ENCODE measurements at places on chromosomes 11 and 22.

GRCh38 chr11:78417175-78417887 is at the start of gene GAB2:
Gene GAB2 (minus strand): TSS chr11:78417820. CDS start chr11:78417720, 100 bp downstream.
- no peak for DNase-seq

GRCh38 chr11:124499711-124500110 is 43.7 kb downstream of the OR8B12 start:
- no peak for DNase-seq

- no peak for DNase-seq
Observed at GRCh38 chr11:93288079-93288478, 42.5 kb upstream of the DEUP1 start.

DNA sequence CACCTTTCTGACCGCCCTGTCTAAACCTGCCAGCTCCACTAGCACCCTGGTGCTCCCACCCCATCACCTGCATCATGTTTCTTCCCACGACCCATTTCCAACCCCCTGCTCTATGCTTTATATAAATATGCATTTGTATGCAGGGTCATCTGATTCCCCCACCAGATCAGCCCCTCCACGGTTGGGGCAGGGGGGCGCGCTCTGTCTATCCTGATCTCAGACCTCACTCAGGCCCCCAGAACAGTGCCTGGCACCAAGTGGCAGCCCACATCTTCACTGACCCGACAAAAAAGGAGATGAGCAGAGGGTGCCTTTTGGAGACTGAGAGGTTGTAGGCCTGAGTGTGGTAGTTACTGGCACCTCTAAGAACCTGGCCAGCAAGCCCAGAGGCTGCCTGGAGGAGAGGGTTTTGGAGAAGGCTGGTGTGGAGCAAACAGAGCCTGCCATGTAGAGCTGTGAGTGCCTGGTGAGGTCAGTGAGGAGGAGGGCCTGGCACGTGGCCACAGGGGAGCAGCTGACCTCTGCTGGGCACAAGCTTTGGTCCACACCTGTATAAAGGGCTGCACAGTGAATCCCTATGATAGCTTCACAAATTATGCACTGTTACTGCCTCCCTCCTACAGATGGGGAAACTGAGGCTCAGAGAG is 86.3 kb upstream of the RTL6 start:
- no peak for DNase-seq

GRCh38 chr22:31244943-31245451 is 32.9 kb downstream of the LIMK2 start:
- no peak for DNase-seq

GRCh38 chr11:8756201-8756600 is 73.6 kb downstream of the RPL27A start:
- no peak for DNase-seq

GRCh38 chr11:99934008-99934407 is 753.1 kb upstream of the ARHGAP42 start:
- DNase-seq: no peak

DNA sequence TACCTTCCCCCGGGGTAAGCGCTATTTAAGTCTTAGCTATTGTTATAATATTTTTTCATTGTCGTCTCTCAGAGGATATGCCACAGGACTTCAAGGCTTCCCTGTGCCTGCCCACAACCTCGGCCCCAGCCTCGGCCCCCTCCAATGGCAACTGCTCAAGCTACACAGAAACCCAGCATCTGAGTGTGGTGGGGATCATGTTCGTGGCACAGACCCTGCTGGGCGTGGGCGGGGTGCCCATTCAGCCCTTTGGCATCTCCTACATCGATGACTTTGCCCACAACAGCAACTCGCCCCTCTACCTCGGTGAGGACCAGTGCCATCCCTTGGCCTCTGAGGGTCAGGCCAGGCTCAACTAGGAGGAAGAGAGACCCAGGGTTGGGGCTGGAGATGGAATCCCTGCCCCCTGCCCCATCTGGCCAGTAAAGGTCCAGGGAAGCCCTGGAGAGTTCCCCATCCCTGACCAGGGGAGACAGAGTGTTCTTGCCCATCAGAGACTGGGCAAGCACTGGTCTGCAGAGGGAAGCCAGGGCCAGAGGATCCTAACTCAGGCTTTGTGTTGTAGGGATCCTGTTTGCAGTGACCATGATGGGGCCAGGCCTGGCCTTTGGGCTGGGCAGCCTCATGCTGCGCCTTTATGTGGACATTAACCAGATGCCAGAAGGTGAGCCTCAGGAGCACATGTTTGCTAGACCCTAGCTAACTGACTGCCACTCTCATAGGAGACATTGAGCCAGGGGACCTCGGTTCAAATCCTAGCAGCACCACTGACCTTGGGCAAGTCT is 18.4 kb downstream of the SLCO2B1 start:
- no peak for DNase-seq

- no peak for DNase-seq
Observed at GRCh38 chr11:74347381-74347780, 35.9 kb upstream of the P4HA3 start.

DNA sequence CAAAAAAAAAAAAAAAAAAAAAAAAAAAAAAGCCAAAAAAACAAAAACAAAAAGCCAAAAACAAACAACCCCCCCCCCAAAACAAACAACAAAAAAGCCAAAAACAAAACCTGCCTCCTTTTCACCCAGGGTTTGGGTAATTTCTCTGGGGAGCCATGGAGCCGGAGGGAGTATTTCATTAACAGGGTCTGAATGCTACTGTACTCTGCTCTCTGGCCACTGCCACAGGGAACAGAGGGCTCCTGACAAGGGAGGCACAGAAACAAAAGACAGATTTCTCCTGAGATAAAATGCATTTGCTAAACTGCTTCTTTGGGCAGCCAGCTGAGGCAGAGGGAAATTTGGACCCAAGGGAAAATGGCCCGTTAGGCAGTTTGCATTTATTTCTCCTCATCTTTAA is 266.0 kb upstream of the SYN3 start:
- DNase-seq: no peak

DNA sequence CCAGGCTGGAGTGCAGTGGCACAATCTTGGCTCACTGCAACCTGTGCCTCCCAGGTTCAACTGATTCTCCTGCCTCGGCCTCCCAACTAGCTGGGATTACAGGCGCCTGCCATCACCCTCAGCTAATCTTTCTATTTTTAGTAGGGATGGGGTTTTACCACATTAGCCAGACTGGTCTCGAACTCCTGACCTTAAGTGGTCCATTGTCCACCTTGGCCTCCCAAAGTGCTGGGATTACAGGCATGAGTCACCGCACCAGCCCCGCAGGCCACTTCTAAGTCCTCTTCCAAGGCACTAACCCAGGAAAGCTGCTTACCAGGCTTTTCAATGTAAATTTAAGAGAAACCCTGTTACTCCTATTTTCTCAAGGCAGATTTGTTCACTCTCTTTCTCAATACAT is 50.4 kb downstream of the DENND5A start:
- DNase-seq: no peak

DNA sequence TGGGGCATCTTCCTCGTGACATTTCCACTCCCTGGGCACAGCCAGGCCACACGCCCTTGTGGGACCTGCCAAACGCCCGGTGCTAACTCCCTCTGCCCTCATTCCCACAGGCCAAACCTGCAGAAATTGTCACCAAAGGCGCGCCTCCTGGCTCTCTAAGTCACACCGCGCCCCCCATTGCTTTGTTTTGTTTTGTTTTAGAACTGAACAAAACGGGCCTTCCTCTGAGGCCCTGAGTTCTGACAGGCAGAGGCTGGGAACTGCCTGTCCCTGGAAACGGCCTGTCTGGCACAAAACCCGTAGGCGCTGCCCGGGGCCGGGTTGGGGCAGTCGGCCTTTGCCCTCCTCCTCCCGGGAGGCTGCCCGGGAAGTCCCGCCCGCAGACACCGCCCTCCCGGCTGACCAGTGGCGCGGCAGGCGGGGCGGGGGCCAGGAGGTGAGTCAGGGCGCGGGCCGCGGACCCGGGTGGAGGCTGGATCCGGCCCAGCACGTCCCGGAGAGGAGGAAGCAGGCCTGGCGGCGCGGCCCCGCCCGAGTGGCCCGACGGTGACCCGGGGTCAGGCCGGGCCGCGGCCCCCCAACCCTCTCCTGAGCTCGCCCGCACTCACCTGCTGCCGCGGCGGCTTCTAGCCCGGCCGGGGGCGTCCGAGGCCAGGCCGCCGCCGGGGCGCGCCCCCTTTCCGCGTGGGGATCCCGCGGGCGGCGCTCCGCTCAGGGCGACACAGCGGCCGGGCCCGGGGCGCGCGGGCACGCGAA is 465 bp downstream of the SUN2 start:
- DNase-seq: peak; percentile 37

DNA sequence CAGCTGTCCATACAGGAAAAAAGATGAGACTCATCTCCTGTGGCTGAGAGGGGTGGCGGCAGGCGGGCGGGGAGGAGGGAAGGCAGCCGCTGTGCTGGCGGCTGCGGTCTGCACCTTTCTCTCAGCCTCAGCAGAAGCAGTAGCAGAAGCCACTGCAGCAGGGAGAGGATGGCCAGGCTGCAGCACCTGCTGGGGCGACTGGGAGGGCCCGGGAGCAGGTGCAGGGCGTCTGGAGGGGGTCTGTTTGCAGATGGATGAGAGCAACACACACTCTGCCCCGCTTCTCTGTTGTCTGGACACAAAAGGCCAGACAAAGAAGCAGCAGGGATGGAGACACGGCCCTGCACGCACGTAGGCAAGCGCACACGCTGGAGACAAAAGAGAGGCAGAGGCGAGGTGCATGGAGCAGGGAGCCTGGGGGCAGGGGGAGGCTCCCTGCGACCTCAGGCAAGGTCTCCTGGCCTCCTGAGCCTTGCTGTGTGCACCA is 9.3 kb upstream of the MIAT start:
- DNase-seq: no peak

DNA sequence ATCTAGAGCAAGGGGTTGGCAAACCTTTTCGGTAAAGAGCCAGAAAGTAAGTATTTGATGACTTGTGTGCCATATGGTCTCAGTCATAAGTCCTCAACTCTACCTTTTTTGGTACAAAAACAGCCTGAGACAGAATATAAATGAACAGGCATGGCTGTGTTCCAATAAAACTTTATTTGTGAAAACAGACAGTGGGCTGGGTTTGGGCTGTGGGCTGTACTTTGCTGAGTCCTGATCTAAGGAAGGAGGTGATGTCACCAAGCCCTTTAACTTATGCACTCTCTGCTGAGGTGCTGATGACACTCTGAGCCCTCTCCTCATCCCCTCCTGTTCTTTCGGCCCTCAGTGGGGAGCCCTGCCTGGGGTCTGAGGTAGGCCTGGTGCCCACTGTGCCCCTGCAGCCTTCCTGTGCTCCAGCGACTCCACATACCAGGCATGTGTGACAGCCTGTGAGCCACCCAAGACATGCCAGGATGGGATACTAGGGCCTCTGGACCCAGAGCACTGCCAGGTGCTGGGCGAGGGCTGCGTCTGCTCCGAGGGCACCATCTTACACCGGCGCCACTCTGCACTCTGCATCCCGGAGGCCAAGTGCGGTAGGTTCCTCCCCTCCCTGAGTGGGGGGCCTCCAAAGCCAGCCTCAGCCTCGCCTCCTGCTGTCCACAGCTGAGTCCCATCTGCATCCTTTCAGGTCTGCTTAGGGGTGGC is 85.9 kb upstream of the MYOD1 start:
- no peak for DNase-seq

DNA sequence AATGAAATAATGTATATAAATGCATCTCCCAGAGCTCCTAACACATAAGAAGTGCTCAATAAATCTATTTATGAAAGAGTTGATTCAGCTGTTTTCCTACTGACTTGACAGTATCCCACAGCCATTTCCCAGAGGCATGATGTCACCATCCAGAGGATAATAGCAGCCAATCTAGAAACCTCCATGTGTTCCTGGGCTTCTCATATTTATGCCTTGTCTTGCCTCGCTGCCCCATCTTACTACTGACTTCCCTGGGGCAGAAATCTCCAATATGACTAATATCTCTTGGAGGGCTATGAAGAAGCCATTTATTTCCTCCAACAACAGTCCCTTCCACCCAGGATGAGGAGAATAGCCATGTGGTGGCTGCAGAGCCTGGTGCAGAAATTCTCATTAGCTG is 115.4 kb upstream of the NAV2 start:
- no peak for DNase-seq

DNA sequence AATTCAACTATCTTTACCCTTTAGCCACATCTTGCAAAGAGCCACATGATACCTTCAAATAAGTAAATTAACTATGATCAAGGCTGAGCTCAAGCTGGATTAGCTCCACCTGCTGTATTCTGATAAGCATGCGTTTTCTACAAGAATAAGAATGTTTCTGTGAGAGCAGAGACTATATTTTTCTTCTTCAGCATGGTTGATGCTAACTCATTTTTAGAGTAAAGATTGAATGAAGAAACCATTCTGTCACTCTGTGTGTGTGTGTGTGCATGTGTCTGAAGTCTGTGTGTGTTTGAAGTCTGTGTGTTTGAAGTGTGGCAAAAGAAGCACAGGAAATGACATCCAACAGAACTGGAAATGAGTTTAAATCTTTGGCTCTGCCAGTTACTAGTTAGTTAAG is 12.0 kb upstream of the LAYN start:
- DNase-seq: no peak

- no peak for DNase-seq
Observed at GRCh38 chr22:50665738-50666137, 6.9 kb upstream of the SHANK3 start.

DNA sequence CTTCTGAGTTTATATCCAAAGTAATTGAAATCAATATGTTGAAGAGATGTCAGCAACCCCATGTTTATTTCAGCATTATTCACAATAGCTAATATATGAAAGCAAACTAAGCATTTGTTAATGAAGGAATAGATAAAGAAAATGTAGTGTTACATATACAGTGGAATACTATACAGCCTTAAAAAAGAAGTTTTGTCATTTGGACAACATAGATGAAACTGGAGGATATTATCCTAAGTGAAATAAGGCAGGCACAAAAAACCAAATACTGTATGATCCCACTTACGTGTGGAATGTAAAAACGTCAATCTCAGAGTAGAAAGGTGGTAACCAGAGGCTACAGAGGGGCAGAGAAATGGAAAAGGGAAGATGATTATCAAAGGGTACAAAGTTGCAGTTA is 10.2 kb downstream of the MRGPRX2 start:
- DNase-seq: no peak

DNA sequence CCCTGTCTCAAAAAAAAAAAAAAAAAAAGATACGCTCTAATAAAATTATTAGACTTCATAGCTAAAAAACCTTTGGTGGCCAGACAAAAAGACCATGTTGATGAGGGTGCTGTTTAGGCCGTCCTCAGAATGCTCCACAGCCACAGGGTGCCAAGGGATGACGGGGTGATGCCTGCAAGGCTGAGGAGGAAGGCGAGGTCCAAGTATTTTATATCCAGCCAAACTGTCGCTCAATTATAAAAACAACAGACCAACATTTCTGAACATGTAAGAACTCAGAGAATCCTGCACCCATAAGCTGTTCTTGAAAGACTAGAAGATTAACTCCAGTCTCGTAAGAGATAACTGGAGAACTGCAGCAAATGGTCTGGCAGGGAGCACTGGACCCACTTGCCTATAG is 29.2 kb downstream of the TBX1 start:
- DNase-seq: no peak

- DNase-seq: no peak
Observed at GRCh38 chr11:44963136-44963535, 12.5 kb upstream of the TP53I11 start.
